ENCODE measurements at places on chromosomes 6 and 20.

- no peak for DNase-seq
Measured at GRCh38 chr6:154960854-154961530, 34.1 kb upstream of the TIAM2 start.

DNA sequence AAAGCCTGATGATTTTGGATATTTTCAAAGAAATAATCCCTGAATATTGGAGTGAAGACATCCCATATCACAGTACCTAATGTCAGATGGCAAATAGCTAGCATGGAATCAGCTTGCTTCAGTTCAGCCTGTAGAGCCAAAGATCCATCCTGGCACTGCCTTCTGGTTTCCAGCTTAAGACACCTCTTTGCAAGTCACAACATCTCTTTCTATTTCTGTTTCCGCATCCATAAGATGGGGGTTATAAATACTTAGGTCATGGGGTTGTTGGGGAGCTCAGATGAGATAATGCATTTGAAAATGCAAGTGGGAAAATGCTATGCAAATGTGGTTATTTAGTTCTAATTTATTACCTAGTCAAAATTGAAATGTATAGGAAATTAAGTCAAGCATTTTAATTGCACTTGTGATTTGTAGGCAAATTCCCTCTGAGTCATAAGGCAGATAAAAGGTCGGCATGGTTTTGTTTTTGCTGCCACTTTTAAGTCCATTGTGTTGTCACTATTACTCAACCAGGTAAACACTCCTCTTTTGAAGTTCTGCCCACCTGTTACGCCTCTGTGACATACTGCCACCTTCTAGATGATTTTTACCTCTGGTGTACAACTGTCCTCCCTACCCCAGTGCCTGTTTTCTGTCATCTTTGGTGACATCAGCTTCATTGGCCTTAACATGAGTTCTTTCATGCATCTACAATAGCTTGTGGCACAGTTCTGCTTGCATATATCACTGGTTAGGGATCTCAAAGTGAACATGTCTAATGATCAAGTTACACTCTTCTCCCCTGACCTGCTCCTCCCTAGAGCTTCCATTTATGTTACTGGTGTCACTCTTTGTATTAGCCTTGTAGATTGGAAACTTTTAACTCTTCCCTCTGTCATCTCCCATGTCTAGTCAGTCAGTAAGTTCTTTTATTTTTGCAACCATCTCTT is 96.6 kb downstream of the CDKAL1 start:
- DNase-seq = no peak

DNA sequence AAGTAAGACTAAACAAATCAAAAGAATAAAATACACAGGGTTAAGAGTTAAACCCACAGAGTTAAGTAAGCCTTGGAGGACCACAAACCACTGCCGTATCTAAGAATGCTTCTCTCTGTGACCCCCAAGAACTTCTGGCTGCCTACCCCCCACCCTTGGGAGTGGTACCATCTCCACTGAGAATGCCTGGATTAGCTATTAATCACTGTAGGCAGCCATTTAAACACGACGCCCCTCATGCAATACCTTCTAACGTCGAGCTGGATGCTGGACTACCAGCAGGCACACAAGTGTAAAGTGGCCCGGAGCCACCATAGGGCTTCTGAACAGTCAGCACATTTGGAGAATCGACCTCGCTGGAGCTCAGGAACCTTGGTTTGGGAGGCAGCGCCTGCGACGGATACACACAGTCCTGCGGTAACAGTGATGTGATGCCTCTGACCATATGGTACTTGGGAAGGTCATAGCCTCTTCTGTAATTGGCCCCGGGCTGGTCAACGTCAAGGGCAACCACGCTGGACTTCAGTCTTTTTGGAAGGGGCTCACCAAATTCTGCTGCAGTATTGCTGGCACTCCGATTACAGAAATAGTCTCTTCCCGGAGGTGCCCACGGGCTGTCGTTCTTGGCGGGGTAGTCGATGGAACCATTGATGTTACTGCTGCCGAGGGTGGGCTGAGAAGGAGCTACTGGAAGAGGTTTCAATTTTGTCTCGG is 18.0 kb downstream of the ZNF217 start:
- no peak for DNase-seq

DNA sequence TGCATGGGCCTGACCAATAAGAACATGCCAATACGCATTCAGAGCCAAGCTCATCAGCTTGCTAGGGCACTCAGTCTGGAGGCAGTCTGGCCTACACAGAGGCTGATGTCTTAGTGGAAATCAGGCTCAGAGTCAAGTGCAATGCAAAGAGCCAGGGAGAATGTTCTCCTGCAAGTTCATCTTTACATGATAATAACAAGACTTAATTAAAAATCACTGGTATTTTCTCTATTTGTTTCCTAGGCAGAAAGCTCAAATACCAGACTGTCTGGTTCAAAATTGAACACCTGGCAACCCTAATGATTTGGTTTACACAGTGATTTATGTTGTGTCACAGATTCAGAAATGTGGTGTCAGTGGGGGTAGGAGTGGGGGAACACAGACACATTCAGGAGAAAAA is 689.3 kb upstream of the FLRT3 start:
- no peak for DNase-seq

DNA sequence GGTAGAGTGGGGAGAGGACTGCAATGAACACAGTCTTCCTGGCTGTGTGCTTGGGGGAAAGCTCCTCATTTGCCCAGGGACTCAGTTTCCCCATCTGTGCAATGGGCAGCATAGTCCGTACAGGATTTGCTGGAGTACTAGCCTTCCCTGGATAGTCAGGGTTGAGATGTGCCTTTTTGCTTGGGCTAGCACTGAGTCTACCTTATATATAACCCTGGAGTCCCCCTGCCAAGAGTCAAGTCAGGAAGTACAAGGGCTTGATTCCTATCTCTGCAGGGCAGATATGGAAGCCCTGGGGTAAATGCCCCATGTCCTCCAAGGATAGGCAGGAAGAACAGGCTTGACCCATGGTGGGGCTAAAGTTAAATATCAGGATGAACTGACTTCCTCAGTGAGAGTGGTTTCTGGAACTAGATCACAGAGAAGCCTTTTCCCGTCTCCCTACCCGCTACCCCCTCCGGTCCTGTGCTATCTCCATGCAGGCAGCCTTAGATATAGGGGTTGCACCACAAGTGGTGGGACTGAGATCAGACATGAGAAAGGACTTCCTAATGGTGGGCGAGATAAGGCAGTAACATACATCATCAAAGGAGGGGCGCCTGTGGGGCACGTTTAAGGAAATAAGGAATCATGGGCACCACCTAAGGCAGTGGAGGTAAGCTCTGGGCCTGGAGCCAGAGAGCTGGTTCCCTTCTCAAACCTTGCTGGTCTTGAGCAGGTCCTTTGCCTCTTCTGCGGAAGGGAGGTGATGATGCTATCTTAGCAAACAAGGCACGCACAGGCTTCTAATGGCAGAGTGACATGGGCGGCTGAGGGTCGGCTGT is 157.9 kb downstream of the MRPL14 start:
- no peak for DNase-seq

- no peak for DNase-seq
Measured at GRCh38 chr6:111939902-111940301, 66.7 kb upstream of the FYN start.
